ENCODE measurements at places on chromosomes 5 and 9.

DNA sequence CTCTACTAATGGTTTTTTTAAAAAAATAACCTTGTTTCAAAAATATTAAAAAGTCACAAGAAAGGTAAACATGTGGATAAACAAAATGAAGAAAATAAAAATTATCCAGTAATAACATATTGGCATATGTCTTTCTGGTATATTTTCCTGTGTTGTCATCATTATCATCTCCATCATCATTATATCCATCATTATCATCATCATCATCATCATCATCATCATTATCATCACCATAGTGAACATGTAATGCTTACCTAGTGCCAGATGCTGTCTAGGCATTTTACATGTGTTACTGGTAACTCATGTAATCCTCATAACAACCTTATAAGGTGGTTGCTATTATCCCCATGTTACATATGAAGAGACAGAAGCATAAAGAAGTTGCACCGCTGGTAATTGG lies 111.5 kb upstream of the CDKN2B start:
- no peak for DNase-seq

GRCh38 chr9:126307322-126308061 lies 19.1 kb upstream of the MVB12B start:
- no peak for DNase-seq

GRCh38 chr9:129439242-129439641 lies 181.7 kb downstream of the C9orf50 start:
- no peak for DNase-seq

GRCh38 chr9:79588488-79589223 lies 16.9 kb downstream of the TLE4 start:
- no peak for DNase-seq

DNA sequence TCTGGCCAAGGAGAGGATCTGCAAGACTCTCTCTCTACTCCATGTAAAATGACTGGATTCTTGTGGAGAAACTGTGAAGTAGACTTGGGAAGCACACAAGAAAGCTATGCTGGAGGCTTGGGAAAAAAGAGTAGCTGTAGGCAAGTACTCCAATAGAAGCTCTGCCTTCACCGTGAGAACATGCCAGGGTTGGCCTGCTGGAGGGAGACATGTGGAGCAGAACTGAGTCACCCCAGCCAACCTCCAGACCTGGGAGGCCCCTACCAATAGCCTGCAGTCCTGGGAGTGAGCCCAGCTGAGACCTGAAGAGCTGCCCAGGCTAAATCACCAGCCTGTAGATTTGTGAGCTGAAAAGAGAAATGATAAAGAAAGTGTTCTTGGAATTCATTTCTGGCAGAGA lies 66.6 kb downstream of the DEPDC1B start:
- no peak for DNase-seq

DNA sequence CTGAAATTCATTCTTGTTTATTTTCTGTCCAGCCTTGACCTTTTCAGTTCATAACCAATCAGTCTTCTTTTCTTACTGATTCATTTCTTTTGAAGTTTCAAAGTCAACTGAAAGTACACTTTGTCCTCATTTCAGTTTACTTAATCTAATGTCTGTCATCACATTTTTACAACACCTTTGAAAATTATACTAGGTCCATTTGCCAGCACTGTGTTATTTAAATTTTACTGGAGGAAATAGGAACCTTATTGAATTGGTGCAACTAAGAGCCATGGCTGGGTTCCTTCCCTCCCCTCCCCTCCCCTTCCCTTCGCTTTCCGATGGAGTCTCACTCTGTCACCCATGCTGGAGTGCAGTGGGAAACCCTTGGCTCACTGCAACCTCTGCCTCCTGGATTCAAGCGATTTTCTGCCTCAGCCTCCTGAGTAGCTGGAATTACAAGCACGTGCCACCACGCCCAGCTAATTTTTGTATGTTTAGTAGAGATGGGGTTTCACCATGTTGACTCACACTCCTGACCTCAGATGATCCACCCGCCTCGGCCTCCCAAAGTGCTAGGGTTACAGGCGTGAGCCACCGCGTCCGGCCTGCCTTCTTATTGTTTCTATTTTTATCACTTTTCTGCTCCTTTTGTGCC lies 6.3 kb downstream of the RMI1 start:
- DNase-seq: no peak

GRCh38 chr5:109484597-109484996 lies 74.8 kb upstream of the PJA2 start:
- no peak for DNase-seq

GRCh38 chr5:23139338-23140171 lies 286.4 kb upstream of the CDH12 start:
- peak; percentile 41 for DNase-seq

GRCh38 chr5:113984928-113985327 lies 376.9 kb upstream of the KCNN2 start:
- DNase-seq: no peak

DNA sequence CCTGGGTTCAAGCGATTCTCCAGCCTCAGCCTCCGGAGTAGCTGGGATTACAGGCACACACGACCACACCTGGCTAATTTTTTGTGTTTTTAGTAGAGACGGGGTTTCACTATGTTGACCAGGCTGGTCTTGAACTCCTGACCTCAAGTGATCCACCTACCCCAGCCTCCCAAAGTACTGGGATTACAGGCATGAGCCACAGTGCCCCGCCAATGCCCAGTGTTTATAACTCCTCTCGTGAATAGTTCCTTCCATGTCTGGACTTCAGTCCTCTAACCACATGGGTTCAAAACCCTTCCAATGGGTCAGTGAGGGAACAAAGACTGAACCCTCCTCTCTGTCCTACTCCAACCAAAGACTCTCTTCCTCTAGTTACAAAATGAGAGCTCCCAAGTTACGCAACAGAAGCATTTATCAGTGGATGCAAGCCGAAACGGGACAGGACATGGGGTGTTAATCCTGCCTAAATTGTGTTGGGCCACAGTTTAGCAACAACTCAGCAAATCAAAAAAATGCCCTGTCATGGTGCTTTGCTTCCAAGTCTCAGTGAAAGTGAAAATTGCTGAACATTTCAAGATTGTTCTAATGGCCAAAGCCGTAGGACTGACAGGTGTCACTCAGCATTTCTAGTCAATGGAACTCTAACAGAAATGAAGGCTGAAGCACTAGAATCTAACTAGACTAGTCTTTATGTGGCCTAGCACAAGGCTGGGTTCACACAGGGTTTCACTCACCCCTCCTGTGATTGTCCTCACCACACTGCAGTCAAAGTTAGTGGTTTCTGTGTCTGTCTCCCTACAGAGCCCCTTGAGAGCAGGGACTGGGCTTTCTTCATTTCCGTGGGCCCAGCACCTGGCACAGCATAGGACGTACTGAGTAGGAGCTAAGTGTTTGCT lies 3.2 kb upstream of the TMEM245 start:
- peak; percentile 76 for DNase-seq

- DNase-seq: no peak
Measured at GRCh38 chr9:89872913-89873707, 268.3 kb downstream of the GADD45G start.

DNA sequence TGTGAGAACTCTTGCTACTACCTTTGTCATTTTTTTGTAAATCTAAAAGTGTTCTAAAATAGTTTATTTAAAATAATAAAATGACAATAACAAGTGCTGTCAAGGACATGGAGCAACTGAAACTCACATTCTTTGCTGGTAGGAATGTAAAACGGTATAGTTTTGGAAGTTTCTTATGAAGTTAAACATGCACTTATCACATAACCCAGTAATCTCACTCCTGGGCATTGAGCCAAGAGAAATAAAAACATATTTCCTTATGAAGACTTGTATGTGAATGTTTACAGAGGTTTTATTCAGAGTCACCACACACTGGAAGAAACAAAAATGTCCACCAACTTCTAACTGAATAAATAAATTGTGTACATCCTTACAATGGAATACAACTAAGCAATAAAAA lies 46.0 kb upstream of the COL15A1 start:
- no peak for DNase-seq

DNA sequence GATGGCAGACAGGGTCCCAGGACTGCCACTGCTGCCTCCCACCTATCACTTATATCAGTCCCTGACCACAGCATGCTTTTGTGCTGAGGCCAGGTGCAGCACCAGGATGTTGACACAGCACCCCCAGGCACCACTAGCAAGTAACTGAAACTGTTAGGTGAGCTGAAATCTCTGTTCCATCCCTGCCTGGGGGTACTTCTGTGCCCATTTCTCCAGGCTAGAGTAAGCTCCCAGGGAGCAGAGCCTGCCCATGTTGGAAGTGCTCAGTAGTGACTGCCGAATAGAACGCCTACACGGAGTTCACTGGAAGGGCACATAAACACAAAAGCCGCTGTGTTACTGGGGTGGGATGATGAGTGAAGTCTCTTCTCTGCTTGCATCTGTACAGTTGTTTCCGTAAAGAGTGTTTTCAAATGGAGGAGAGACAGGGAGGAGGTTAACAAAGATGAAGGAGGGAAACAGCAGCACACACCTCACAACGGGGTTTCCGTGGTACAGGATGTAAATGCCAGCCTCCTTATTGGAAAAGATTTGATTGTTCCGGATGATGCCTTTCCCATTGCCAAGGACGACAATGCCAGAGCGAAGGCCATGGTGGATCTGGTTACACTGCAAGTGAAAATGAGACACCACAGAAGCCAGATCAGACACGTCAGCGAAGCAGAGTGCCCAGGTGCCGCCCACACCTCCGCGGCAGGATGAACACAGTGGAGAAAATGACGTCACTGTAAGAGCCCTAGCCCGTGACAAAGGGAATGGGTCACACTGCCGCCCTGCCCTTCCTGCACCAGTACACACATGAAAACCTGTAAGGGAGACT lies 43.1 kb downstream of the POLR1E start:
- peak; percentile 96 for DNase-seq

- no peak for DNase-seq
Measured at GRCh38 chr5:122384739-122385235, 72.8 kb downstream of the SNCAIP start.

DNA sequence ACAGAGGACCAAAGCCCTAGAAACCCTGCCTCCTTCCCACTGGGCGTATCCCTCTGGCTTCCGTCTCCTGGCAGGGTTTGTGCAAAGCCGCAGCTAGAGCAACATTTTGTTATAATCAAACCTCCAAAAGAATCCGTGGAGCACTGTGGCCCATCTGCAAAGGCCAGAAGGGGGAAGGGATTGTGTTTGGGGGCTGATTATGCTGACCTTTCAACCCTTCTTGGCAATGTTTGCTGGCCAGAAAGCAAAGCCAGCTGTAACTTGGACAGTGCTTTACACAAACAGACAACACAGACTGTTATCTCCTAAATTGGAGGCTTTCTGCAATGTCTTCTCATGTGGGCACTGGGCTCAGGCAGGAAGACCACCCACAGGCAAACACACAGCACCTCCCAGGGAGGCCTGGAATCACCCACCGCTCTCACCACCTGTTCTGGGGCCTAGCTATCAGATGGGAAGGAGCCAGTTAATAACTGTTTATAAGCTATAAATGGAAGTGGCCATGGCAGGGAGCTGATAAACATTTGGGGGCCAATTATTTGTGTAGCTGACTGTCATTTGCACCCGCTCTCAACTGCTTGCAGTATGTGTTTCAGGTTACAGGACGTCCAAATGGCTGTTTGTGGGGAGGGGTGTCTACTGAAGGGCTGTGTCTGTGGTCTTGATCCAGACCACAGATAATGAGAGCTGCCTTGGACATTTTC lies 121.6 kb upstream of the ERCC6L2 start:
- DNase-seq: no peak

GRCh38 chr9:21789541-21790037 lies 12.8 kb upstream of the MTAP start:
- peak; percentile 78 for DNase-seq

DNA sequence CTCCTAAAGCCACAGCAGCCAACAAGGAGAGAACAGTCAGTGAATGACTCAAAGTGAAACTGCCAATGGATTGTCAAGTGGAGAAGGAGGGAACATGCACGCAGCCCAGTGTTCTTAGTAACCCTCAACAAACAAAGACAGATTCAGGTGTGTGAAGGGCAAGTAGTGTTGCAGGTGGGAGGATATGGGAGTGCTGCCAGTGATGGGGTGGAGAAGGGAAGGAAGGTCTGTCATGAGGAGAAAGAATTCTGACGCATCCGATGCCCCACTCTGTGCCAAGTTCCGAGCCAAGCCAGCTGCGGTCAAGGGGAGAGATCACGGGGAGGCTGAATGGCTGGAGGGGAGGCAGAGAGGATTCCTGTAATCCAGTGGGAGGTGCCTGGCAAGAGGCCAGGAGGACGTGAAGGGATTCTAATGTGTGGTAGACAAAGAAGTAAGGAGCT lies 56.5 kb downstream of the CAST start:
- DNase-seq: no peak

- no peak for DNase-seq
Measured at GRCh38 chr5:36741128-36741527, 134.7 kb downstream of the SLC1A3 start.

Data from MM.1S (cell line).